Karpas-422 (cell line): ENCODE measurements at places on chromosomes 11 and 22.

DNA sequence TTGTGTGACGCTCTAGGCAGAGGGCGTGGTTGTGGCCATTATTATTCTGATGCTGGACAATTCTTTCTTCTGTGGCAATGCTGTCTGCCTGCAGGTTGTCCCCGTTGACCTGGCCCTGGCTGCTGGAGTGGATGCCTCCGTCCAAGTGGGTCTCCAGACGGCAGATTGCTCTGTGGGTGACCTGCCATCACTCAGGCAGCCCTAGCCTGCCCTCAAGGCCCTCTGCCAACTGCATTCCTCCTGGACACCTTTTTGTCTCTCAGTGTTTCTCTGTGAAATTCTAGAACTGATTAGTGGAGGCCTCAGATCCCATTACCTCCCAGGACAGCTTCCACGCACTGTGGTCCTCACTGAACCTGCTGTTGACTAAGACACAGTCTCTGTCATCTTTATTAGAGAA lies 86.7 kb downstream of the TBC1D22A start:
- no peak for DNase-seq

GRCh38 chr11:14454861-14455632 lies 44.6 kb downstream of the COPB1 start:
- peak; percentile 75 for DNase-seq

DNA sequence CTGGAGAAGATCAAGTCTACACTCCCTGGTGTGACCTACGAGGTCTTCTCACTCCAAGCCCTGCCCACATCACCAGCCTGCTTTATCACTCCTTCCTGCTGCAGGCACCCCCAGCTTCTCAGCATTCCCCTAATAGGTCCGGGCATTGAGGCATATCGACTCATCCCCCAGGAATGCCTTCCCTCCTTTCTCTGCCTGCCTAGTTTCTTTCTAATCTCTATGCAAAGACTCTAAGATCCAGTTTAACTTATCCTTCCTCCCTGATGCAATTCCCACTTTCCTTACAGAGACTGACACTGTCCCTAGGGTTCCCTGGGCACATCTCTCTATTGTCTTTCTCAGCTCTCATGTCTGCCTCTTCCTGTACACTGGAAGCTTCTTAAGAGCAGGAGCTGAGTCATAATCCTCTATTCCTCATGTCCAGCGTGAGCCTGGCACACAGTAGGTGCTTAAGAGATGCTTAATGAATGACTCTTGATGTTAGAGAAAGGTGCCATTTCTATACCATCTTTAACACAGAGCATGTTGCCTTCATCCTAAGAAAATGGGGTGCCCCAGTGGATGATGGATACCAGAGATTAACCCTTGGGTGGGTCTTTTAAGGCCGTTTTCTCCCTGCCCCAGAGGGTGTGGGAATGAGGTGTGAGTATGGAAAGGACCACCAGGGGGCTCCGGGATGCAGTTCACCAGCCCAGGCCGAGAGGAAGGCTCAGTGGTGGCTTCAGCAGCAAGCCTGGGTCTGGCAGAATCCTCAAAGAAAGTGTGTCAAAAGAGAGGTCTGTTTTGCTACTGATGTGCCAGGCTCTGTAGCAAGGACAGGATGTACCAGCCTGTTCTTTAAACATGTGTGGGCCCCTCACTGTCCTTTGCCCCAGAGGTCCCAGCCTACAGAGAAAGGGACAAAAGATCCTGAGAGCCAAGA lies 34.7 kb downstream of the PARVA start:
- peak; percentile 81 for DNase-seq

DNA sequence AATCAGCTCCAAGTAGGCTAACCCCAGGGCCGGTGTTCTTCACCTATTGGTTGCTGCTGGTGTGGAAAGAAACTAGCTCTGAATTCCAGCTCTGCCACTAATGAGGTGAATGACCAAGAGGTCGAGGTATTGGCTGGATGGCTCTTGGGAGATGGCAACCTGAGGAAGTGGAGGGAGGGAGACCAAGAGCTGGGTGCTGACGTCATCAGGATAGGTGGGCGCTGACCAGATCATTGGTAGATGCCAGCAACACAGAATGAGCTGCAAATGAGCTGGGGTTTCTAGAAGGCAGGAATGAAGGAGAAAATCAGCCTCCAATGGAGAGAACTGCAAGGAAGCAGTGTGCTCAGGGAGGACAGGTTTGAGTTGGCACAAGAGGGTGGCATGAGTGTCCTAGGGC lies 14.7 kb upstream of the CSF2RB start:
- no peak for DNase-seq

DNA sequence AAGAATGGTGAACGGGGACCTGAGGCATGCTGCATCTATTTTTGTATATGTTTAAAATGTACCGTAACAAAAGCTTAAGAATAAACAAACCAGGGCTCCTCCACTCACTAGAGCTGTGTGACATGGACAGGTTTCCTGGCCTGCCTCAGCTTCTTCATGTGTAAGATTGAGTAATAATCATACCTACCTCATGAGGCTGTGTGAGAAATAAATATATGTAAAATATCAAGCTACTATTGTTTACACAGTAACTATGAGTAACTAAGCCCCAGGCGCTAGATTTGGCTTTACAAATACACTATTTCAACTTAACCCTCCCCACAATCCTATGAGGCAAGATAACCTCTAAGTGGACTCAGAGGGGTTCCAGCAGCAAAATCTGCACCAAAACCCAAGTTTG lies 66.4 kb downstream of the SMCO4 start:
- DNase-seq, result no peak

GRCh38 chr11:120563703-120564572 lies 52.4 kb downstream of the GRIK4 start:
- no peak for DNase-seq

DNA sequence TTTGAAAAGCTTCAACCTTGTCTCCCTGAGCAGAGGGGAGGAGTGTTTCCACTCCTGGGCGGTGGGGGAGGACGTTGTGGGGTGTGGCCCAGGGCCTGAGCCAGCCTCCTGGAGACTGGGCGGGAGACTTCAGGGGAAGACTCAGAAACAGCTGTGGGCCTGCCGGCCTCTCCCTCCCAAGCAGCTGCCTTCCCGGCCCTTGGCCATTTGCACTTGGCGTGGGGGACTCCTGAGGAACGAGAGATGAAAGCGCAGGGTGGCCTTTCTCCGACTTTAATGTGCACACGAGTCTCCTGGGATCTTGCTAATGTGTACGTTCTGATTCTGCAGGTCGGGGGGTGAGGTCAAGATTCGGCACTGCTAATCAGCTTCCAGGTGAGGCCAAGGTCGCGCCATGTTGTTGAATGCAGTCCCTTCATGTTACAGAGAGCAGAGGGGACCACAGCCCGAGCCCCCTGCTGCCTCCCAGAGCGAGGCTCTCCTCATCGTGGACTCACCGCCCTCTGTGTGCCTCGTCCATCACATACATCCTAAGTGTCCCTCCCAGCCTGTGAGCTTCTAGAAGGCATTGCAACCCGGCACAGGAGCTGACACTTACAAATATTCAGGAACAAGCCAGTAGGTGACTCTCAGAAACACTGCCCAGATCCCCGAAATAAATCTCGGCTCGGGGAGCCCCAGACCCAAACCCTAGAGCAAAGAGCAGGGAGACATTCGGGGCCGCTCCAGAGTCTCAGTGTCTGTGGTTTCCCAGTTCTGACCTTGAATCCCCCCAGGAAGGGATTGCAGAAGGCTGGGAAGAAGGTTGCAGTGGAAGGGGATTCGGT lies 7.7 kb downstream of the LIF start:
- DNase-seq, result no peak

DNA sequence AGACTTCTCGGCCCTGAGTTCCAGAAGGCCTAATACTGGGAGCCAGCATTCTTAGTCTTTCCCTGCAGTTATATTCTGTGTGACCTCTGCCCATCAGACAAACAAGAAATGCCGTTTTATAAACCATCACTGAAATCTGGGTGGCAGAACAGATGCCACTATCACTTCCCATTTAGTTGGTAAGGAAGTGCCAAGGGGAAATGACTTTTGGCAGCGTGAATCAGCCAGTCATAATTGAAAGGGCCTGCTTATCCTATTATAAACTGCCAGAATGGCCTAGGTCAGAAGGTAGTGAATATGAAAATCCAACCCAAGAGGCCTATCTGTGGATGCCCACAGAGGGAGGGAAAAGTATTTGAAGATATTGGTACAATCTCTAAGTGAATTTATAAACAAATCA lies 646.8 kb upstream of the CCDC90B start:
- DNase-seq, result no peak

- no peak for DNase-seq
Observed at GRCh38 chr22:44740307-44740706, 12.1 kb upstream of the ARHGAP8 start.

GRCh38 chr11:94550513-94550912 lies 6.8 kb downstream of the FUT4 start:
- no peak for DNase-seq

GRCh38 chr11:12767027-12767426 lies 92.8 kb downstream of the TEAD1 start:
- no peak for DNase-seq

DNA sequence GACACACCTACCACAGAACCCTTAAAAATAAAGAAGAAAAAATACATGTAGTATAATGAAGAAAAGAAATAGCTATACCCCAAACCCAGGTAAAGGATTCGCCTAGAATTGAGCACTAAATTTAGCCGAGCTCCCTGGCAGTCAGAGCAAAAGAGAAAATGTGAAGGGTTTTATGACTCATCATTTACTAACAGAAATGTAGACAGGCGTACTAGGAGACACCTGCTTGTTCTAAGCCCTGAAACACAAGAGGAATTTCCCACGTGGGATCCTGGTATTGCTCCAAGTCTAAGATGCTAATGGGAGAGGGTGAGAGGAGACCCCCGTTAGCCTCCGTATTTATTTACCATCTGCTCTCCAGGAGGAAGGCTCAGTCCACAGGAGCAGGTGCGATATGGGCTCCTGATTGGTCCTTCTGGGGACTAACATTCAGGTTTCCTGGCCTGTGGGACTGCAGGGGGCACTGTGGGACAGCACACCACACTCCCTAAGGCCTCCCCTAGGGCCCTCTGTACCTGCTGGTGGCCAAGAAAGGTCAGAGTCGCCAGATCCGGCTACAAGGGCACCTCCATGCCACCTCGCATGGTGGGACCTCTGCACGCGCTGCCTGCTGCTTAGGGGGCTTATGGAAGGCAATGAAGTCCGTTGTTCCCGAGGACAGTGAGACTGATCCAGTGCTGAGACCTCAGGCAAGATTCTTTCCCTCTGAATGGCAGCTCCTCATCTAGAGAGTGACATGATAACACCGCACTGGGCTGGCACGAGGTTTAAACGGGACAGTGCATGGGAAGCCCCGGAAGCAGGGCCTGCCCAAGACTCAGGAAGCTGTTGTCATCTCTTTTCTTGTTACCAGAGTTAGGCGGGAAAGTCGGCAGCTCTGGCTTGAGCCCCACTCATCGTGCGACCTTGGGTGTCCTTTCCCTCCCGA lies 25.8 kb downstream of the KCNC1 start:
- peak; percentile 90 for DNase-seq

GRCh38 chr11:73914284-73914683 lies 36.5 kb upstream of the DNAJB13 start:
- DNase-seq, result no peak

- no peak for DNase-seq
Observed at GRCh38 chr11:14446701-14447169, 52.9 kb downstream of the COPB1 start.

- DNase-seq, result no peak
Observed at GRCh38 chr22:49345896-49346295, 481.8 kb downstream of the BRD1 start.

DNA sequence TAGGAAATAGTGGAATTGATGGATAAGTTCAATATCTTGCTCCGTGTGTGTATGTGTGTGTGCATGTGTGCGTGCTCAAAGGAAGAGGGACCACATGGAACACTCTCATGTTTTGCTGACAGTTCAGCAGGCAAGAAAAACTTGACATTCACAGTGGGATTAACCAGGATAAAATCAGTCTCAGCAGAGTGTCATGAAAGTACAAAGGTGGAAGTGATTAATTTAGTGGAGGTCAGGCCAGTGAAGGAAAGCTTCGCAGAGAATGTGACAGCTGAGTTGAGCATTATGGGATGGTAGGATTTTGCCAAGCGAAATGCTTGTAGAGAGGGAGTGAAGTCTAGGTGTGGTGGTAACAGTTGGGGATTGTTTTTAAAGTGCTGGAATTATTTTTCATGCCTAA lies 15.7 kb upstream of the FBXO3 start:
- no peak for DNase-seq

- DNase-seq, result no peak
Observed at GRCh38 chr11:120747850-120748814, 236.6 kb downstream of the GRIK4 start.

- DNase-seq, result no peak
Observed at GRCh38 chr11:131924001-131924400, 553.6 kb downstream of the NTM start.

DNA sequence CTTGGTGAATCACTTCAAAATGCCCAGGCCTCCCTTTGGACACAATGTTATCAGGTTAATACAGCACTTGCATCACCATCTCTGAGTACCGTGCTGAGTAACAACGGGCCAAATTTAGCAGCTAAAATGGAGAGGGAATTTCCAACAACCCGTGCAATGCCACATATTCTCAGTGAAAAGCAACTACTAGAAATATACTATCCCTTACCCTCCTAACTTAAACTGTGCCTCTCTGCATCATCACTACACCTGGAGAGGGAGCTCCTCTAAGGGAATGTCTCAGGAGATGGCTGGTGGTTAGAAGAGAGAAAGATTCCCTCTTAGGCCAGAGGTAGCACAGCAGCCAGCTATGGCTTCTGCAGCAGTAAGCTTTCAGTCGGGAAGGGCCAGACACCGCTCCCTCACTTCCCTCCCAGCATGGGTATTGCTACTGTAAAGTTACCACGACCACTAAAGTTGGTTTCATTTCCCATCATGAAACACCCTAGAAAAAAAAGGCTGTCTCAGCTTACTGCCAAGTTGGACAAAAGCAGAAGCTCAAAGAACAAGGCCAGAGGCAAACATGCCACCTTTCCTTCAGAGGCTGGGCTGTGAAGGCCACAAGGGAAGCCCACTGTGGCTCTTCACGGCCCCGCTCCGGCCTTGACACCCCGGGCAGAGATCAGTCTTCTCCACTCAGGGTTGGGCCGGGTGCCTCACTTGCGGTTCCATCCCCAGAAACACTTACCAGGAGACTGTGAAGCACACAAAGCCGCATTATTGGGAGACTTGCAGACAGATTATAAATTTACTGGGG lies 3.9 kb downstream of the MAML2 start:
- peak; percentile 77 for DNase-seq

DNA sequence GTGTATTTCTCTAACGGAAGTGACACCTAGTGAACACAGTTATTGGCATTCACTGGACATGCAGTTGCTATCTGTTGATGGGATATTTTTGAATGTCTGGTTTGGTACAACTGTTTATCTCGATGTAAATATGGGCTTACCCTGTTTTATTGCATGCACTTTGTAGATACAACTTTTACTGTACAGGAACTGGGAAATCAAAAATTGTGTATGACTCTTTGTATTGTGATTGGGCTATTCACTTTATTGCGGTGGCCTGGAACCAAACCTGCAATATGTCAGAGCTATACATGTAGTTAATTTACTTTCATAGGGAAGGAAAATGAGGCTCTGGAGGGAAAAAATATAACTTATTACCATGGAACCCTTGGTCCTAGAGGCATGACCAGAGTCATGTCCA lies 380.7 kb upstream of the KIRREL3 start:
- DNase-seq, result no peak

DNA sequence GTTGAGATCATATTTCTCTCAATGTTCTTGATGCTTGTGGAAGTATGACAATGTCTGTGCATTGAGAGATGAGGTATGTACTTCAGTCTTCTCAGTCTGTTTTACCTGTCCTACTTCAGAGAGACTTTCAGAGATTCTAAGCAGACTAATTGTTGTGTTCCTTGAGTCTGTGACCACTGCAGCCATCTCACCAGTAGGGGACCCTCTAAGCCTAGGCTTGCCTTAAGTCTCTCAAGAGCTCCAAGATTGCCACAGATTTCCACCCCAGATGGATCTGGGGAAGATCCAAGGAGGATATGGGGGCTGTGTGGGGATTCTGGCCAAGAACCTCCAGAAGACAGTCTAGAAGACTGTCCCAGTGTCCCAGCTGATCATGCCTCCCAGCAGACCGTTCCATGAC lies 179.9 kb upstream of the PLET1 start:
- no peak for DNase-seq
